ENCODE measurements at places on chromosomes 7 and 10. TPM values are rescaled to one million over a fixed set of nuclear protein-coding genes. Genes with fewer than 3 reads are reported as not detected.

Gene PLCE1
- 3.3 TPM for total RNA-seq

- DNase-seq, result no peak
Measured at GRCh38 chr10:24701447-24701846, 22.2 kb downstream of the ARHGAP21 start.

Gene FGL2
- 11.5 TPM for total RNA-seq

DNA sequence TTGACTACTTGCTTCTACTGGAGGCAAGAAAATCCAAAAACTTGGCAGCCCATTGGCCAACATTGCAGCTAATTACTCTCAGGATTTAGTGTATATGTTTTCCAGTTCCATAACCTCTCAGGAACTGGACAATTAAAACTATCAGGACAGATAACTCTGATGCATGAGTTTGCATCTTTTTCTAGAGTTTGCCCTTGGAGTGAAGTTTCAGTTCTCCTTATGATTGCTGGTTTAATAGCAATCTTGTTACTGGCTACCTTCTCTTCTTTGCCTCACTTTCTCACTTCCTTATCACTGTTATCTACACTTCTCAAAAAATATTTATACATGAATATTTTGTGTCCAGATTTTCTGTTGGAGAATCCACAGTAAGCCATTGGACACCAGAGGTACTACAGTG lies 735.9 kb downstream of the PCDH15 start:
- no peak for DNase-seq

- peak; percentile 25 for DNase-seq
Measured at GRCh38 chr10:132270721-132271457, 36.9 kb downstream of the STK32C start.

GRCh38 chr10:124171561-124171960 lies 78.2 kb upstream of the CHST15 start:
- DNase-seq, result no peak

DNA sequence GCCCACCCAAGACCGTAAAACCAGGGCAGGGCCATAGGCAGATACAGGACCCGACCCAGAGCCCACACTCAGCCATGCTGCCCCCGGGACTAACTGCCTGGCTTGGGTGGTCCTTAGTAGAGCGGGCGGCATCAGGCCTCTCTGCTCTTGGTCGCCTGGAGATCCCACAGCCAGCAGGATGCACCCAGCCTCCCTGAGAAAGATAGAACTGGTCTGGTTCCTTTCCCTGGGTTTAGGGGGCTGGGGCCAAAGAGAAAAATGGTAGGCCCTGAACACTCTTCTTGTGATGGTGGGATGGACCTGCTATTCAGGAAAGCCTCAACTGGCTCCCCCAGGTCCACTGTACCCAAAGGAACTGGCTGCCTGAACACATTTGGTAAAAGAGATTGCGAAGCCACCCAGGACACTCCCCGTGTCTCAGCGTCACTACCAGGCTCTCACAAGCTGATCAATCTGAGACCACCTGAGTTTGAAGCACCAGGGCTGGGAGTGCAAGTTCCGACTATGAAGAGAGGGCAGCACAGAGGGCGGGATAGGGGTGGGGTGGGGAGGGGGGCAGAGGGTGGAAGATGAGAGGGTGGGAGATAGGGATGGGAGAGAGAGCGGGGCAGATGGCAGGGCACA lies 591.5 kb downstream of the DNAJB6 start:
- DNase-seq, result no peak

DNA sequence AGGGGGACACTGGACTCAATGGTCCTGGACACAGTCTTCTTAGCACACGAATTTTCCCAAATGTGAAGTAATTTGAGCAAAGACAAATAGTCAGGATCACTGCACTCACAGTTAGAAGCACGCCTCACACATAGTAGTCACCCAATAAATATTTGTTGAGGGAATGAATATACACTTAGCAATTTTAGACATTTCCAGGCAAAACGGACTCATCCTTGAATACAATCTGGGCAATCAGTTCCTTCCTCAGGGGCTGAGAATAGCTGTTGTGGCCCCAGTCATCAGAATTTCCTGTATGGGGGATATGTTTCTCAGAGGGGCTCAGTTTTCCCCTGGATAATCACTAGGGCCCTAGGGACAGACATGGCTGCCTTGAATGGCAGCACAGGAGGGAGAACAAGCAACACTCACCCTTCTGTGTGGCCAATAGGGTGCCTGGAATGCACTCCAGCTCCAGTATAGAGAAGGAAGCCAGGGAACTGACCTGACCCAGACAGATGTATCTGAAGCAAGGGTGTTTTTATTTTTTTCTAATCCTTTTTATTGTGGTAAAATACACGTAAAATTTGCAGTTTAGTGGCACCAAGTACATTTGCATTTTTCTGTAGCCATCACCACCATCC lies 282.7 kb upstream of the ZNF32 start:
- DNase-seq, result no peak

Gene SERPINE1
- 1.6 TPM for total RNA-seq

Gene FERD3L
- not detected for total RNA-seq

Gene ARF5
- total RNA-seq, result 70.5 TPM

- no peak for DNase-seq
Measured at GRCh38 chr10:23139677-23140076, 44.3 kb downstream of the MSRB2 start.

DNA sequence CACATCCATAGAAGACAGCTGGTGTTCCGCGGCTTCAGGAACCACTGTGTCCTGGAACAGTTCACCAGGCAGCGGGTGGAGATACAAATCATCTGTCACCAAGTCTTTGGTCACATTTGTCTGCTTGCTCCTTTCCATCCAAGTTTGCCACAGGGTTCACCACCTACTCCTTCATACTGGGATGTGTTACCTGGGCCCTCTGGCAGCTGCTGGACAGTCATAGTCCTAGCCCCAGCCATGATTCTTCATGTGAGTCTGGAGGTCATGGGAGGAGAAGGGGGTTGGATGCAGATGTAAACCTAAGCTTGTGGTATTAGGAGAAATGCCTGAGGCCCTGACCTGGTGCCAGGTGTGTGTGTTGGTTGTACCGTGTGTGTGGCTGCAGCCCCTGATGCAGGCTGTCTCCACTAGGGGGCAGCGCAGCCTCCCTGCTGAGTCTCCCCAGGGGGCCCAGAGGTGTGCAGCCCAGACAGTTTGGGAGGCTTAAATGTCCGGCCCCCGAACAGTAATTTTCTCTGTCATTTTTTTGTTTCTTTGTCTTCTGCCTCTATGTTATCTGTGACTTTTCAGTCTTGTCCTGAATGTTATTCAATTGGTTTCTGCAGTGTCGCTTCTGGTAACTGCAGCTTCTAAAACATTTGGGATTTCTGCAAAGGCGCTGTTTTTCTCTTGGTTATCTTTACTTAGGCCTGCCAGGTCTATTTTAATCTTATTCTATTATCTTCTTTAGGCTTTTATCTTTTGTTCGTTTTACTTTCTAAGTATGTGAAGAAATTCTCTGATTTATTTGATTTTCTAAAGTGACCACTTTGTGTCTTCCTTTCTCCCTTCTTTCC lies 14.8 kb downstream of the NPS start:
- DNase-seq, result no peak

GRCh38 chr10:4767033-4767814 lies 58.8 kb upstream of the AKR1E2 start:
- DNase-seq, result no peak

- DNase-seq, result no peak
Measured at GRCh38 chr10:24418532-24418931, 209.6 kb downstream of the KIAA1217 start.

GRCh38 chr10:76302481-76302880 lies 871.1 kb downstream of the LRMDA start:
- no peak for DNase-seq

Gene CDNF
- total RNA-seq, result 2.3 TPM

DNA sequence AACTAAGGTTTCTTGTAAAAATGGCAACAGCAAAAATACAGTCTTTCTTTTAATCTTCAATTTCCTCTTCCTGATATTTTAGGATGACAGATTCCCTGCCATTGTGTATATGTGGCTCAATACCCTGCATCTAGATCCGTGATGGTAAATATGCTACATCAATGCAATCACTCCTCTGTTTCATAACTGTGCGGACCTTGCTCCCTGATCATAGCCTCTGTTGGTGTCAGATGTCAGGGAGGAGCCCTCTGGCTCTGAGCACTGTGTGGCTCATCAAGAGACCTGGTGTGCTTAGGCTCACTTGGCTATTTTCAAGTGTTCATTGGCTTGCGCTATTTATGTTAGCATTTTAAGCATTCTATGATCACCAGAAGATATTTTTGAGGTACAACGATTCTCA lies 33.0 kb upstream of the AGR3 start:
- no peak for DNase-seq

- peak; percentile 64 for DNase-seq
Measured at GRCh38 chr10:3785851-3786271, 852 bp upstream of the KLF6 start.

DNA sequence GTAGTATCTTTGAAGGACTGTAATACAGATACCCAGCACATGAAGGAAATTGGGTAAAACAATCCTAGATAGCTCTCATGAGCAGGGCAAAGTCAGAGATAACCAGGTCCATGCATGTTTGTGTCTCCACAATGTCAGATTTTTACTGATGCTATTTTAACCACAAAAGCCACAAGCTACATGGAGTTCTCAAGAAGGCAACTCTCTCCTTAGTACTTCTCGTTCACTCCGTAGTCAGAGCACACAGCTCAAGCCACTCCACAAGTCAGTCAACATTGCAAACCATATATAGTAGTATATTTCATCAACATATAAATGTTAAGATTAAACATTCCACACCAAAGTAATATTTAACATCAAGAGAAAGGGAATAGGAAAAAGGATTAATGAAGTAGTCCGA lies 98.0 kb upstream of the PIK3CG start:
- no peak for DNase-seq

GRCh38 chr10:3801558-3802192 lies 16.7 kb upstream of the KLF6 start:
- peak; percentile 70 for DNase-seq

Gene OGDH
- 664 TPM for total RNA-seq

DNA sequence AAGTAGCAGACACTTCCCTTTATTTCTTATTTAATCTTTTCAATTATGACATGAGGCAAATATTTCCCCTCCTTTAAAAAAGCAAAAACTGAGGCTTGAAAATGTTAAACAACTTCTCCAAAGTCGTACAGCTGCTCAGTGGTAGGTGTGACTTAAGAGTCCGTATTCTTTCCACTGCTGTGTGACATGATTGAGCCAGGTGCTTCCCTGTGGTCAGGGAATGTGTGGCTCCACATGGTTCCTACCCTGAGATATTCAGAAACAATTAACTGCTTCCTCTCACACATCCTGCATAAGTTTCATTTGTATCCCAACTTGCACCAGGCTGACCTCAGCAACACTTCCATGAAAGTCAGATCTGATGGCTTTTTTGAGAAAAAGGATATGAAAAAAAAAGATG lies 13.6 kb downstream of the OPALIN start:
- DNase-seq, result no peak

DNA sequence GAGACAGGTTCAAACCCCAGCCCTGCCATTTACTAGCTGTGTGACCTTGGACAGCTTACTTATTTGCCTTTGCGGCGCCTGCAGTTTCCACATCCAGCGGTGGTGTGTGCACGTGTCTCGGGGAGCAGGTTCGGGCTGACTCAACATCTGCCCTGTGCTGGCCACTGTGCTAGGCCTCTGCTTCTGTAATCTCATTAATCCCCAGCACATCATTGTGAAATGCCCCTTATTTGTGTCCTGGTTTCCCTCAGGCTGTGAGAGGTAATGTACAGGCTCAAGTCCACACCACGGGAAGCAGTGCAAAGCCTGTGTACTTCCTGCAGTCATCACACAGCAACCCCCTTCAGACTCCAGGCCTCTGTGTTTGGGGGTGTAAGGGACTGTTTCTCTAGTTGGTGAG lies 285.7 kb downstream of the RPS24 start:
- DNase-seq, result no peak
